Large intestine (tissue), 12 donors: ENCODE measurements at places on chromosomes 11 and 22.

GRCh38 chr11:40204228-40204627 is 1255.2 kb downstream of the LRRC4C start:
- no peak for DNase-seq

DNA sequence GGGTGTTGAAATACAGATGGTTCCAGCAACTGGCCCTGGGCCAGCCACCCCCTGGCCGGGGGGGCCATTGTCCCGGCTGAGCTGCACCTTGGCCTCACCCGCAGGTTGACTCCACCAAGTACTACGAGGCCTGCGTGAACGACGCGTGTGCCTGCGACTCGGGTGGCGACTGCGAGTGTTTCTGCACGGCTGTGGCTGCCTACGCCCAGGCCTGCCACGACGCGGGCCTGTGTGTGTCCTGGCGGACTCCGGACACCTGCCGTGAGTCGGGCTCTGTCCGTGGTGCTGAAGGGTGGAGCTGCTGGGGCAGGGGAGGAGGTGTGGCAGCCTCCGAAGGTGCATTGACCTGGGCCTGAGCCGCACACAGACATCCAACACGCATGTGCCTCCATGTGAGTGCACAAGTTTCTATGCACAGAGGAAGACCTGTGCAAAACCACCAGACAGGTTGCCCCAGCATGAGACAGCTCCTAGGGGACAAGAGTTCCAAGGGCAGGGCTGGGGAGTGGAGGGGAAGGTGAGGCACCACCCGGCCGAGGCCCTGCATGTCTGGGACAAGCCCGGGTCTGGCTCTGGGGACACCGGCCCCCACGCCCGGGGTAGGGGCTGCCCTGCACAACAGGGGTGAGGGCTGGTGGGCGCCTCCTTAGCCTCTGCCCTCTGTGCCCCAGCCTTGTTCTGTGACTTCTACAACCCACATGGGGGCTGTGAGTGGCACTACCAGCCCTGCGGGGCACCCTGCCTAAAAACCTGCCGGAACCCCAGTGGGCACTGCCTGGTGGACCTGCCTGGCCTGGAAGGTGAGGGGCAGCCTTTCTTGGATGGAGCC is 16.1 kb downstream of the MUC5B start:
- DNase-seq = peak; percentile 62

DNA sequence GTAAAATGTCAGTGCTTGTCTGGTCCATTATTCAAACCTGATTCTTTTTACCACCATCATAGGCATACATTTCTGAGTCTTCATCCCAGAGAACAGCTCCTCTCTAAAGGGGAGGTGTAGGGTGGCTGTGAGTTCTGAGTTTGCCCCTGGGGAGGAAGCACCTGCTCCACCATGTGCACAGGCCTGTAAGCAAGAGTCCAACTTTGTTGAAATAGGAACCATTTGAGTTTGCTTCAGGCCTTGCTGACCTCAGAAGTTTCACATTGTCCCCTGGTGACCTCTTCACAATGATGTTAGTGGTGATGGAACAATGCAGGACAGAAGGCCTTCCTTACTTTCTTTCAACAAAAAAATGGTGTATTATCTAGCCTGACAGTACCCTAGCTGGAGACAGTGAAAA is 54.6 kb upstream of the TOP3B start:
- no peak for DNase-seq

DNA sequence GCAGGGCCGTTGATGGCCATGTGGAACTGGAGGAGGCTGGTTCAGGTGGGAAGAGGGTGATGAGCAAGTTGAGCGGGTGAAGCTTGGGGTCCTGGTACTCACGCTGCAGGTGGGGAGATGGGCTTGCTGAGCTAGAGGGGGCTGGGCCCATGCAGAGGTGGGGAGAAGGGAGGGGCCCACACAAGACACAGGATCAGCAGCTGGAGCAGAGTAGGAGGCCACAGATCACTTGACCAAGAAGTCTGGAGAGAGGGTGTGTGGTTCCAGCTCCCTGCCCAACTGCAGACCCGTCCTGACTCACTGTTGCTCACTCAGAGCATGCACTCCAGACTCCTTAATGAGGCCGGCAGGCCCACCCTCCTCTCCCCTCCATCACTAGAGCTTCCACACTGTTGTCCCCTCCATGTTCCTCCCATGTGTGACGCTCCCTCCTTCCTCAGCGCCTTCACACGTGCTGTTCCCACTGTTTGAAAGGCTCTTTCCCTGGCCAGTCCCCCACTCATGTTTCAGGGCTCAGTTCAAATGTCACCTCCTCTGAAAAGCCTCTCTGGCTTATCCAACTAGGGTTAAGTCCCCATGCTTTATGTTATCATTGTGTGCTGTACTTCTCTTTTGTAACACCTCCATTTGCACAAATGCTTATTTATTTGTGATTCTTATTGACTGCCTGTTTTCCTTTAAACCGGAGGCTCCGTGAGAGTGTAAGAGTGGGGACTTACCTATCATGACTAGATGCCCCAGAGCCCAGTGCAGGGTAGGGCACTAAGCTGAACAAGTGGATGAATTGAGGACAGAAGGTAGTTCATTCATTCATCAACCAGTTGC is 2.3 kb downstream of the CCDC86 start:
- DNase-seq = no peak

- peak; percentile 53 for DNase-seq
These were observed 118.8 kb upstream of the CADM1 start for GRCh38 chr11:115623021-115623451.

DNA sequence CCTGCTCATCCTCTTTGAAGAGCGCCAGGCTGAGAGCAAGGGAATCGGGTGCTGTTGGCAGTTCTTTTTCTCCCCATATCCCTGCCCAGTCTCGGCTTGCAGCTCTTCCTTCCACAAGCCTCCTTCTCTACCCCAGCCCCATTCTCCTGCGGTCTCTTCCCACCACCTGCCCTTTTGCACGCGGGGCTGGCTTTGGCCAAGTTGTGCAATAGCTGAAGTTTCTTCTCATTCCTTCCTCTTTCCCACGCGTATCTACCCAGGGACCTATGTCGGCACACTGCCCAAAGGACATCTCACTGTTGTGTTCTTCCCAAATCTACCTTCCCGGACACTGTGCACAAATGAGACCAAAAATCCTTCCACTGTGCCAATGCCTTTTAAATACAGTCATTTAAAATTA is 22.3 kb upstream of the HTR3A start:
- no peak for DNase-seq
